Astrocyte of the spinal cord (primary cell): ENCODE measurements at places on chromosomes 13 and 19.

- no peak for DNase-seq
Observed at GRCh38 chr13:85694992-85695391, 104.2 kb downstream of the SLITRK6 start.

DNA sequence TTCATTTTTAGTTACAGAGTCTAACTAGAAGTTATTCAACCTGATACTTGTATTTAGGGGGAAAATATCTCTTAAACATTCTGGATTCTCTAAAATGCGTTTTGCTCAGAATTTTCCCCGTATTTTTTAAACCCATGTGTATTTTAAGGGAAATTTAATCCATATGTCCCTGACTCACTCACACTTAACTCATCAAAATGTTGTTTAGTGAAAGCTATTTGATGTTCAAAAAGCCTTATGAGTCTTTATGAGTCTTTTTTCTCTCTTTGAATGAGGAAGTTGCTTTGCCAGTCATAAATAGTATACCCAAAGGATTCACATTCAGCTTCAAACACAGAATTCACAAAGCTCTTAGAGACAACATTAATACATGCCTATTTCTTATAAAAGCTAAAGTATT is 16.4 kb downstream of the MAB21L1 start:
- no peak for DNase-seq

- no peak for DNase-seq
Observed at GRCh38 chr13:99157046-99157445, 43.6 kb upstream of the UBAC2 start.

- DNase-seq = no peak
Observed at GRCh38 chr13:50686551-50686950, 156.9 kb downstream of the DLEU7 start.

DNA sequence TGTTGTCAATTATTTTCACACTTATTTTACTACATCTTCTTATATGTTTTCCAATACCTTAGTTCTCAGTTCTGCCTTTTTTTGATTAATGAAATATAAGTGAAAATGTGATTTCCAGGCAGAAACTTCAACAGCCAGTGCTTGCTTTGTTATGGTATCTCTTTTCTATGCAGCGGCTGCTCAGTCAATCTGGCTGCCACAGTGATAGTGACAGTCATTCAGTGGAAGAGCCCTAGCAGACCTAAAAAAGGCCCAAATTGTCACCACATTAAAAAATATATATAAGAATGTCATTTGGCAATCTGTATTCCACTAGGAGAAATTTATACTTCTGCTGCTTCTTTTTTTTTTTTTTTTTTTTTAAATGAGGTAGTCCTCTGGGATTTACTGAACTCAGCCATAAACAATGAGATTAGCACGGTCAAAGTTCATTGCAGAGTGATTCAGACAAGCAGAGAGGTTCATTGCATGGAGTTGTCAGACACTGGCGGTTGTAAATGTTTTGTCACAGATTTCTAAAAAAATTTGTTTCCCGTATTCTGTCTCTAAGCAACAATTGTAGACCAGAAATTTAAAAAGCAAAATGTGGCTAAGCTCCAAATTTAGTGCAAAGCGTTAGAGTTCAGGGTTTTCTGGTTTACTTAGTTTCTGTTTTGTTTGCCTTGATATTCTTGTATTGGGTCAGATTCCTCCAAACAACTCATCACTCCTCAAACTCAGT is 94.7 kb upstream of the PRR20A start:
- no peak for DNase-seq

GRCh38 chr19:5968431-5969373 is 9.2 kb downstream of the RANBP3 start:
- no peak for DNase-seq
